ENCODE measurements at places on chromosomes 12 and 14.

GRCh38 chr12:109962398-109962797 lies 33.8 kb downstream of the GIT2 start:
- DNase-seq, result no peak

GRCh38 chr12:6195665-6196535 lies 4.3 kb upstream of the CD9 start:
- DNase-seq, result peak; percentile 83

GRCh38 chr12:122013136-122013535 lies 8.5 kb upstream of the BCL7A start:
- DNase-seq, result no peak

- no peak for DNase-seq
Measured at GRCh38 chr12:45268672-45269411, 52.9 kb downstream of the ANO6 start.

DNA sequence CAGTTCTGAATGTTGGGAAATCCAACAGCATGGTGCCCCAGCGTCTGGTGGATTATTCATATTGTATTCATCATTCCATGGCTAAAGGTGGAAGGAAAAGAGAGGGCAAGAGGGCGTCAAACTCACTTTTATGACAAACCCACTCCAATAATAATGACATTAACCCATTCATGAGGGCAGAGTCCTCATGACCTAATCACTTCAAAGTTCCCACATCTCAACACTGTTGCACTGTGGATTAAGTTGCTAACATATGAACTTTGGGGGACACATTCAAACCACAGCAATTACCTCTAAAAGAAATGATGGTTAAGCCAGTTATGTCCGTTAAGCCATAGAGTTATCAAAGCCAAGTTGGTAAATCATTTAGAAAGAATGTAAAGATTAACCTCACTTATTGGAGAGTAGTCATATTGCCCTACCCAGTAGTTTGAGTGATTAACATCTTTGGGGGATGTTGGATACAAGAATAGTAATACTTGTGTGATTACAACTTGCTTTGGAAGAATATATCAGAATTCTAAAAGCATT lies 212.4 kb upstream of the FLRT2 start:
- no peak for DNase-seq

- no peak for DNase-seq
Measured at GRCh38 chr12:115203701-115204100, 519.7 kb upstream of the TBX3 start.

- no peak for DNase-seq
Measured at GRCh38 chr12:32455607-32456071, 56.3 kb downstream of the FGD4 start.

GRCh38 chr12:120473807-120474615 lies 4.5 kb upstream of the SRSF9 start:
- no peak for DNase-seq

GRCh38 chr12:47098099-47098498 lies 18.3 kb upstream of the AMIGO2 start:
- DNase-seq, result no peak

- no peak for DNase-seq
Measured at GRCh38 chr12:34599530-34600513, 577.5 kb downstream of the ALG10 start.

GRCh38 chr12:80406253-80406652 lies 37.8 kb upstream of the PTPRQ start:
- no peak for DNase-seq

DNA sequence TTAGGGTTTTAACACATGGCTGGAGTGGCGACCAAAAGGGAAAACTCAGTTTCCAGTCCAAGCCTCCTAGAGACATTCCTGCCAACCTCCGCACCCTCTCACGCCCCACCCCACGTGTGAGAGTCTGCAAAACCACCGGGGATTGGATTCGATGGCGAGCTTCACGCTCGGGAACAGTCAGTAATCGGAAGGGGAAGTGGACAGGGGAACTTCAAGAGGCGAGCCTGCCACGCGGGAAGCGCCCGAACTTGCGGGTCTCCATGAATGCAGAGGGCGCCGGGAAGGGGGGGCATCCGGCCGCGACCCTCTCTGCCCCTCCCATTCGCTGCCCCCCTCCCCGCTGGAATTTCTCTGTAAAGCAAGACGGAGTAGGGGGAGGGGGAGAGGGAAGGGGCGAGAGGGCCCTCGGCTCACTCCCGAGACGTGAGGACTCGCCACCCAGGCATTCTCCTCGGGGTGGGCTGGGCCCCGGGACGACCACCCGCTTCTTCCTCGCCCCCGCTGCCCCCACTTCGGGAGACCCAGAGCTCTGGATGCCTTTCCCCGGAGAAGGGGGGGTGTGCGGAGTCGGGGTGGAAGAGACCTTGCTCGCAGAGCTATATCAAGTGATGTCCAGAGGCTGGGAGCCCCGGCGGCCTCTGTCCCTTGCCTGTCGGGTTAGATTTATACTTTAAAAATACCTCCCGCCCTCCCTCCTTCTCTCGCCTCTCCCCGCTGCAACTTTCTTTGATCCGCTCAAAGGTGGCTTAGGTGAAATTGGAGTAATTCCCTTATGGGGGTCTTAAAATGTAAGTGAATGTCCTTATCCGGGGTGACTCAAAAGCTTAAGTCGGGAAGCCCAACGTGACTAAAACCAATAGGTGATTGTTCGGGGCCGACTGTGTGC lies 2.5 kb upstream of the CCND2 start:
- DNase-seq, result peak; percentile 47

DNA sequence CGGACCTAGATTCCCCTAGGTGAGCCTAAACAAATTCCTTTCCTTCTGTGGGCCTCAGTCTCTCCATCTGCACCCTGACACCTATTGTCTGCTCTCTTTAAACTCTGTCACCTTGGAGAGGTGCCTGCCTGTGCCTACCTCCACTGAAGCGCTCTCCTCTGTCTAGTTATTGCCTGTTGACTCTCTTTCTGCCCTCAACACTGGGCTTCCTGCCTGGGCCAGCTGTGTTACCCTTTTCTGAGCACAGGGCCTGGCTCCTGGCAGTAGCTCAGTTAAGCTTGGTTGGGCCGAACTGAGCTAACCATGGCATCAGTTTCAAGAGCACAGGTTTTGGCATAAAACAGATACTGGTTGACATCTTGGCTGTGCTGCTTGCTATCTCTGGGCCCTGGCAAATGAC lies 43.5 kb downstream of the PRMT8 start:
- no peak for DNase-seq

- no peak for DNase-seq
Measured at GRCh38 chr12:59946635-59947034, 350.8 kb downstream of the SLC16A7 start.

DNA sequence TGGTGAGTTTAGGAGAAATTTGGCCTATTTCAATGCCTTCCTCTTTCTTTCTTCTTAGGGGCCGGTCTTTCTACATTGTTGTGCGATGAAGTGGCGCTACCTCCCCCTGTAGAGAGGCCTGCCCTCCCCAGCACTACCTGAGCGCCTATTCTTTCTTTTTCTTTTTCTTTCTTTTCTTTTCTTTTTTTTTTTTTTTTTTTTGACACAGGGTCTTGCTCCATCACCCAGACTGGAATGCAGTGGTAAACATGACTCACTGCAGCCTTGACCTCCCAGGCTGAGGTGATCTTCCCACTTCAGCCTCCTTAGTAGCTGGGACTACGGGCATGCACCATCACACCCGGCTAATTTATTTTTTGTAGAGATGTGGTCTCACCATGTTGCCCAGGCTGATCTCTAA lies 136.1 kb upstream of the MAX start:
- DNase-seq, result no peak

DNA sequence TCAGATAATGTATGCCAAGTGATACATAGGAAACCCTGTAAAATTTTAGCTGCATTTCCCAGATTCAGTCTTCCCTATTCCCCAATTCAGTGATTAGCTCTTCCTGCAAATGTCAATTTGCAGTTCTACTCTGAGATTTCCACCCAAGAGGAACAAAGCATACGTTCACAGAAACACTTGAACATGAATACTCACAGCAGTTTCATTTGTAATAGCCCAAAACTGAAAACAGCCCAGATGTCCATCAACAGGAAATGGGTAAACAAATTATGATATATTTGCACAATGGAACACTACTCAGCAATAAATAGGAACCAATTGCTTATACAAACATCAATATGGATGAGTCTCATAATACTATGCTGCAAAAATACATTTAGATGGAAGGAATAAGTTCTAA lies 194.2 kb downstream of the GXYLT1 start:
- DNase-seq, result no peak

GRCh38 chr12:121297435-121297991 lies 1.0 kb upstream of the CAMKK2 start:
- peak; percentile 54 for DNase-seq

- no peak for DNase-seq
Measured at GRCh38 chr12:124273630-124274029, 21.3 kb upstream of the RFLNA start.

GRCh38 chr12:17809206-17809605 lies 280.8 kb downstream of the RERGL start:
- DNase-seq, result no peak

DNA sequence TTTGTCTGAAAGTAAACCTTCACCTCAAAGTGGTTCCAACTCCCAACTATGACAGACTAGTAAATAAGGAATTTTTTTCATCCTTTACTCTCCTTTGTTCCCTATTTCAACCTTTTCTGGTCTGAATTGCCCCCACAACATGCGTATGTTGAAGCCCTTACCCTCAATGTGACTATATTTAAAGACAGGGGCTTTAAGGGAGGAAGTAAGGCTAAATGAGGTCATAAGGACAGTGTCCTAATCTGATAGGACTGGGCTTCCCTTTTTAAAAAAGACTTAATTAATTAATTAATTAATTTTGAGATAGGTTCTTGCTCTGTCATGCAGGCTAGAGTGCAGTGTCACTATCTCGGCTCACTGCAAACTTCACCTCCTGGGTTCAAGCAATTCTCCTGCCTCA lies 86.3 kb downstream of the VCPKMT start:
- DNase-seq, result no peak

DNA sequence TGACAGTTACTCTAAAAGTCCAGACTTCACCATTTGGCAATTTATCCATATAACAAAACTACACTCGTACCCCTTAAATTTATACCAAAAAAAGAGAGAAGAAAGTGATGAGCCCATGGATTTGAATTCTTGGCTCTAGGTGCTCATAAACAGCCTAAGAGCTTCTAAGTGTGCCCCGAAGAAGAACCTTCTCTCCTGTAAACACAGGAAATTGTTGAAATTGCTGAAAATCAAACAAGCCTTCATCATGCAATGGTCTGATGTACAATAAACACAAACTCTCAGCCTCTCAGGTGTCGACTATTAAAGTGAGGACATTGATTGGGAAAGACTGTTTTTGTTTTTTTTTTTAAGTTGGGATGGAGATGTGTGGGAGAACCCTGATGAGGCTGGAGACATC lies 21.8 kb downstream of the PDE6H start:
- DNase-seq, result no peak

GRCh38 chr14:68807148-68807600 lies 14.3 kb upstream of the ZFP36L1 start:
- DNase-seq, result no peak

GRCh38 chr12:43281563-43281962 lies 270.4 kb downstream of the ADAMTS20 start:
- no peak for DNase-seq

DNA sequence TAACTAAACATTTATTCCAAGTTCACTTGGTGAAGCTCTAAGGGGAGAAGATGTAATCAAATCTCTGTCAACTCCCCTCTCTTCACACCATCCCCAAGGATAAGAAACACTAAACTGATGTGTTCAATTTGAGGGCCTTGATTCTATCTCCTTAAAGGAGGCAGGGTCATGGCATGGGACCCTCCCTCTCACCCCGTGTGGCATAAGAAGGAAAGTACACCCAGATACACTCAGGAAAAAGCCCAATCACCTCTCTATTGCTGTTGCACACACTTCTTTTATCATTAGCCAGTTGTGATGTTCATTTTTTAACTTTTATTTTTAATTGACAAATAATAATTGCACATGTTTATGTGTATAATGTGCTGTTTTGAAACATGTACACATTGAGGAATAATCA lies 35.1 kb downstream of the WASHC3 start:
- no peak for DNase-seq

- DNase-seq, result no peak
Measured at GRCh38 chr12:111269718-111270117, 99.2 kb downstream of the PHETA1 start.

DNA sequence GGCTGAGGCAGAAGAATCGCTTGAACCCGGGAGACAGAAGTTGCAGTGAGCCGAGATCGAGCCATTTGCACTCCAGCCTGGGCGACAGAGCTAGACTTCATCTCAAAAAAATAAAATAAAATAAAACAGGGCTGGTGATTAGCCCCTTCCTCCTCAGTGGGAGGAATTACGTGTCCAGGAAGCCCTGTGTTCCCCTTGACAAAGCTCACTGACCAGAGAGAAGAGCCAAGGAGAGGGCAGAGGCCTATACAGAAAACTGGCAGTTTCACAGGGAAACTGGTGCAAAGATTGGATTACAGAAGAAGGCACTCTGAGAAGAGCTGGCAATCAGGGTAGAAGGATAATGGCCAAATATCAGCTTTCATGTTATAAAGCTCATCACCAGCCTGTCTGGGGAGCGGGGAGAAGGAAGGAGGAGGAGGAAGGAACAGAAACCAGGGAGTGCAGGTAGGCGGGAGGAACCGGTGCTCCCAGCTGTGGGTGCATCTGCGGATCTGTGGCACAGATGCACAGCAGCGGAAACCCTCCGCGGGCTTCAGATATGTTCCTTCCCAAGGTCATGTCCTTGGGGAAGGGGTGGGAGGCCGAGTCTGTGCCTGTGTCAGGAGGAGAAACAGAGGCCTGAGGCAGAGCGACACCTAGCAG lies 6.7 kb downstream of the RAB15 start:
- DNase-seq, result no peak

DNA sequence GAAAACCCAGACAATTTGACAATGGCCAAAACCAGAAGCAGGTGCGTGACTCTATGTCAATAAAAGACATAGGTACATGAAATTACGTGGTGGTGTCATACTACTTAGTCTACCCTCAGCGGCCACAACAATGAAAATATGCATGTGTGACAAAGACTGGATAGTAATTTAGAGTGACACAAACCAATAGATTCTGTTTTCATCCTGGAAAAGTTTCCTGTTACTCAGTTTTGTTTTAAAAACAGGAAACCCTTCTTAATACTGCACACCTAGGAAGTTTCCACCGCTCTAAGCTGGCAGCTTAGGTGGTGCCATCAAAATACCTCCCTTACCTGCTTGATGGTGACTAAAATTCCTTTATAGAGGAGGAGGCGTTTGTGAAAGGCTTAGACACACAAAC lies 15.1 kb downstream of the POU6F1 start:
- DNase-seq, result no peak

DNA sequence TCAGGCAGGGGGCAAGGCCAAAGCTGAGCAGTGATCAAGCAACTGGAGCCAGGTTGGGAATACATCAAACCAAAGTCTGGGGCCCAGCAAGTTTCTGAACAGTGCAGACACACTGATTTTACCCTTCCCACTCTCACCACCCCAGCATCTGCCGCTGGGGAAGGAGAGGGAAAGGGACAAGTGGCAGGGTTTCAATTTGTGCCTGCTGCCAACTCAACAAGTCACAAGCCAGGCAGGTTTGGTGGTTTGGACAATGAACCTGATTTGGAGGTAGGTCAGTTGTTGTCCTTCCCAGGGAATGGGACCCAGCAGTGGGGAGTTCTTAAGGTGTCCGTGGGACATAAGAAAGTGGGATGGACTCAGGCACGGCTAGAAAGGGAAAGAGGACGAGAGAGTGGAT lies 151.9 kb upstream of the NOS1 start:
- DNase-seq, result no peak
